ENCODE measurements at places on chromosomes 16 and 17.
A peak's percentile ranks its signal among the peaks of the same experiment; 100 is the strongest.

DNA sequence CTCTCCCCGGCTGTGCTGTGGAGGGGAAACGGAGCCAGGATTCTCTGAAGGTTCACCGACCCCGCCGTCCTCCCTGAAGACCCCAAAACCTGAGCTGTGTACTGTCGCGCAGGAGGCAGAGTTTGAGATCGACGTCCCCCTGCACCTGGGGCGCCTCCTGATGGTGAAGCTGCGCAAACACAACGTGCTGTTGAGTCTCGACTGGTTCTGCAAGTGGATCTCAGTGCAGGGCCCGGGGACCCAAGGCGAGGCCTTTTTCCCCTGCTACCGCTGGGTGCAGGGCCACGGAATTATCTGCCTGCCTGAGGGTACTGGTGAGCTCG, 62.6 kb upstream of the TEKT1 start:
- peak; percentile 22 for DNase-seq

DNA sequence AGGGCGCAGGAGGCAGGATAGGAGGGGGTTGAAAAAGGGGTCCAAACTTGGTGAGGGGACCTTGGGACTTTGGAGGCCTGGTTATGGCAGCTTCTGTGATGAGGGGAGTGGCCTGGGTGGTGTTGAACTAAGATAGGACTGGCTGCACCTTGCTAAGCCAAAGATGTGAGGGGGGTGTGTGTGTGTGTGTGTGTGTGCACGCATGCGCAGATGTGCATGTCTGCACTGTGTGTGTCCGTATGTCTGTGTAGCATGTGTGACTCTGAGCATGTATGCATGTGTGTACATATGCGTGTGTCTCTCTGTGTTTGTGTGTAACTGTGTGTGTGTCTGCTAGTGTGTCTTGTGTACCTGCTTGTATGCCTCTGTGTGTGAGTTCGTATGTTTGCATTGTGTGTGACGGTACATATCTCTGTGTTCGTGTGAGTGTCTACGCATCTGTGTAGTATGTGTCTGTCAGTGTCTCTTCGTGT, 4.1 kb downstream of the SLC16A5 start:
- DNase-seq: no peak

GRCh38 chr16:2495041-2495440, 18.7 kb upstream of the ATP6V0C start:
- no peak for DNase-seq

GRCh38 chr16:86462334-86463084, 47.8 kb upstream of the FOXF1 start:
- DNase-seq: no peak

DNA sequence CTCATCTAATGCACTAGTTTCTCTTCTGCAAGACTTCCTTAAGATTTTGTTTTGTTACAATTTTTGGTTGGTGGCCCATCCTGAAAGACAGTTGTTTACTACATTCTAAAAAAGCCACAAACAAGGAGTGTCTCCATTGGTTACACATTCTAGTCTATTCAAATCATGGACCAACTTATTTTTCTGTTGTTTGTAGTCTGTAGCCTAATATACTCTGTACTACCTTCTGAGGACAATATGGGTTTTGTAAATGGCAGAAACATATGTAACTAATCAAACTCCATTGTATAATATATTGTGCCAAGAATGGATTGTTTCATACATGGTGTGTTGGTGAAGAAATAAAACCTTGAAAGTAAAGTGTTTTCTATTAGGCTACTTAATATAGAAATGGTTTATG, 79.5 kb upstream of the DHX40 start:
- DNase-seq: no peak

- peak; percentile 76 for DNase-seq
Measured at GRCh38 chr16:9256196-9256595, 164.8 kb downstream of the HAPSTR1 start.

- DNase-seq: no peak
Measured at GRCh38 chr16:64534180-64534780, 587.6 kb downstream of the CDH11 start.
